Bronchial epithelial cell (primary cell): ENCODE measurements at places on chromosomes 2 and 18.

GRCh38 chr2:61660511-61661388 lies 122.6 kb upstream of the XPO1 start:
- no peak for DNase-seq

- peak; percentile 46 for DNase-seq
Measured at GRCh38 chr2:18154259-18154658, 275.8 kb downstream of the KCNS3 start.

- DNase-seq, result no peak
Measured at GRCh38 chr18:63374540-63374939, 7.5 kb upstream of the KDSR start.

GRCh38 chr2:167052825-167053224 lies 164.5 kb downstream of the XIRP2 start:
- DNase-seq, result peak; percentile 69

GRCh38 chr2:189467160-189467559 lies 25.9 kb downstream of the WDR75 start:
- DNase-seq, result no peak

DNA sequence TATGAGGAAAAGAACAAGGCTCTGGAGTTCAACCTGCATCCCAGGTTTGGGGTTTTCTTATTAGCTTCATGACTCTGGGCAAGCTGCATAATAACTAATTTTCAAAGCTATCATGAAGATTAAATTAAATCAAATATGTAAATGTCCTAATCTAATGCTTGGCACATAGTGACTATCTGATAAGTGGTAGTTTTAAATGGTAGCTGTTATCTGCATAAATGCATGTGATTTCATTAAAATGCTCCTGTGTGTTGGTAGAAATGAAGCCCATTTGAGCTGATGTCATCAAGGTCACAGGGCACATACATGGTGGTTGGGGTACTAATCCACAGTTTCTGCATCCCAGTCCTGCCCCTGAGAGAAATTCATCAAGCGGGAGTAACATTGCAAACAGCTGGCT lies 428.8 kb downstream of the LRATD1 start:
- no peak for DNase-seq

DNA sequence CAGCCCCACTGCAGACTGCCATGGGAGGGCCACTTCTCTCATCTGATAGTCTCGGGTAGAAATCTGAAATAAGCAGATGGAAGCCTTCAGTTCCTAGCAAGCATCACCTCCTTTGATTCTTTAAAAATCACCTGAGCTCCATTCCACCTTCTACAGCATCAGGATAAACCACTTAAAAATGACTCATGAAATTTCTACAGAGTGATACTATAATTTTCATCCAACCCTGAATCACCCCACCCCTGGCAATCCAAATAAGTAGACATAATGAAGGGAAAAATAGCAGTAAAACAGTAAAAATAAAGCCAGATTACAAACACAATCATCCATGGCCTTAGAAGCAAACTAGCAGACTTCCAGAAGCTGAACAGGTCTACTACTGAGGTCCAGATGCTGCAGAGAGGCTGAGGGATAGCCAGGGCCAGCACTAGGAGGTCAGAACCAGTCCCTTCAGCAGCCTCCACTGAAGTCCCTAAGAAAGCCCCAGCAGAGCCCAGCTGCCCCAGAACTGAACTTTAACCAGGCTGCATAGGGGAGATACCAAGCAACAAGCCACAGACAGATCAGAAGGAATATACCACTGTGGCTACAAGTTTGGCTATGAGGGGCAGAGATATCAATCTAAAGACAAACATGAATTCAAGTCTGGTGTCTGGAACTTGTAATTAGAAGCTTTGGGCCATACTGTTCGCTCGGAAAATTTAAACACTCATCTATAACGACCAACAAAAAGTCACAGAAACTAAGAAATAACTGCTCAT lies 54.7 kb upstream of the RNU4ATAC start:
- DNase-seq, result peak; percentile 76

- DNase-seq, result no peak
Measured at GRCh38 chr2:30799366-30799765, 7.9 kb downstream of the CAPN13 start.

GRCh38 chr2:178008636-178009289 lies 63.8 kb downstream of the PDE11A start:
- DNase-seq, result peak; percentile 56

DNA sequence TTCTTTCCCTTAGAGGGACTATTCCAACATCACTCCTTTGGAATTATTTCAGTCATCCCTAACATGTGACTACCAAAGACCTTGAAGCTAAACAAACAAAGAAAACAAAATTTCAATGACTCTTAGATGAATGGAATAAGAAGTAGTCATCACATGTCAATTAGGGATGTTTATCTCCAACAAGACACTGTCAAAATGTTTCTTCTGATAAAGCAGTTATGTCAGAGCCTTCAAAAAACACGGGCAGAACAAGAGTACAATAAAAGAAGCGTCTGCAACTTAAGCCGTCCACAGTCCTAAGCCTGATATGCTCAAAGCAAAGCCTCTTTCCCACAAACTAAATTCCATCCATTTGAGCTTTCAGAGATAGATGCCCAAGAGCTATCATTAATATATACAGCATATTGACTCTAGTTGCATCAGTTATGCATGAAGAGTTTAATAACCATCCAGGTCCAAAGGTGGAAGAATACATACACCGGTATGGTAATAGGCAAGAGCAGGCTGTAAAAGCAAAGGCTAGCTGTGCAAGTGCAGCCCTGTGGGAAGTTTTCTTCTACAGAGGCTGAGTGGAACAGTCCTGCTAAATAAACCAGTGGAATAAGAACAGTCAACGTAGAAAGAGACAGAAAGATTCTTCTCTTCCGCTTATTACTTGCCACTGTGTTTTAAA lies 98.1 kb downstream of the ICA1L start:
- no peak for DNase-seq

- DNase-seq, result peak; percentile 71
Measured at GRCh38 chr2:38106405-38107094, 30.6 kb upstream of the CYP1B1 start.

GRCh38 chr18:62999392-62999791 lies 284.1 kb downstream of the PHLPP1 start:
- no peak for DNase-seq

GRCh38 chr2:219099329-219099728 lies 38.6 kb upstream of the IHH start:
- peak; percentile 73 for DNase-seq

GRCh38 chr18:79953971-79954651 lies 2.7 kb upstream of the SLC66A2 start:
- peak; percentile 55 for DNase-seq

- DNase-seq, result peak; percentile 60
Measured at GRCh38 chr2:180983468-180984242, 3.2 kb downstream of the UBE2E3 start.

GRCh38 chr18:13395577-13395976 lies 177.0 kb downstream of the LDLRAD4 start:
- DNase-seq, result no peak

DNA sequence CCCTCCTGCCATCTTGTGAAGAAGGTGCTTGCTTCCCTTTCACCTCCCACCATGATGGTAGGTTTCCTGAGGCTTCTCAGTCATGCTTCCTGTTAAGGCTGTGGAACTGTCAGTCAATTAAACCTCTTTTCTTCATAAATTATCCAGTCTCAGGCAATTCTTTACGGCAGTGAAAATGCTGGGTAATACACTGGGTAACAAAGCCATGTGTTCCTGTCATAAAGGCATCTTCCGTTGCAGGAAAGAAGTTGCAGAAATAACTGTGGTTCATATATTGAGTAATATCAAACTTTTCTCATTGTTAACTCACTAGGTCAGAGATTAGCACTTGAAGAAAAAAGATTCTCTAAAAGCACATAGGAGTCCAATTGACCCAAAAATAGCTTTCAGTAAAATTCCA lies 163.9 kb upstream of the HNMT start:
- no peak for DNase-seq

DNA sequence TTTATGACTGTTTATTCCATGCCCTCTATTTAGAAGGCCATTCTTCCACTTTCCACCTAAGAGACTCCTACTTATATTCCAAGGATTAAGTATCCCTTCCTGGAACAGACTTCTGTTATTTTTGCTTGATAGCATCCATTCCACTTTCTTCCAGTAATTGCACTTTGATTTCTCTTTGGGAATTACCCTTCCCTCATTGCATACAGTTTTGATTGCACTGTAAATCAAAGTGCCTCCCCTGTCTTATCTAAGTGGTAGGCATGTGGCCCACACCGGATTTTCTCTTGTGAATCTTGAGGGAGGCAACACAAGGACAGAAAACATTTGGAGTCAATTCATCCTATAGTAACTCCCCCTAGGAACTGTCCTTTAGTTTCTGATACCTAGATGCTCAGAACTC lies 120.4 kb downstream of the PDE11A start:
- no peak for DNase-seq

- DNase-seq, result peak; percentile 46
Measured at GRCh38 chr2:152062125-152063091, 36.4 kb downstream of the CACNB4 start.

- DNase-seq, result no peak
Measured at GRCh38 chr2:110852541-110853263, 120.3 kb downstream of the ACOXL start.

- peak; percentile 15 for DNase-seq
Measured at GRCh38 chr2:68344031-68344430, 21.1 kb upstream of the PLEK start.

DNA sequence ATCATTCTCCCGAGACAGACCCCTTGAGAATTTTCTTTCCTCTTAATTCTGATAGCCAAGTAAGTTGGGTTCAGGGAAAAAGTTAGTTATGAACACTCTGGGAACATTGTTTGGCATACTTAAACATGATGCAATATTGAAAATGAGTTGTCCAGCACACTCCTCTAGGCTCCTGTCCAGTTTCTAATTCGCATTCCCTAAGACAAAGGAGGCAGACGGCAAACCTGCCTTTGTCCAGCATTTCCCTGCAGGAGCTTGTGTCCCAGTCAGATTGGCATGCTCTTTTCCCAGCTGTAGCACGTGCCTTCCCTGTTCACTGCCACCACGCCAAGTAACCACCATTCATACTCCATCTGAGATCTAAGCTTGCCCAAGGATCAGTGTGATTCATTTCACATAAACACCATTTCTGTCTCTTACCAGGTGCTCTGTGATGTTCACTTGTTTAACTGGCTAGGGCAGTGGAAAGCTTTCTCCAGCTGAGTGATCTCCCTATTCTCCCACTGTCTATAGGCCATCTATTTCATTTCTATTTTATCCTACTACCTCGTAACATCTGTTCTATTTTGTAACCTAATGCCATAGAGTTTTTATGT lies 150.0 kb upstream of the EPB41L3 start:
- DNase-seq, result no peak

GRCh38 chr2:237427769-237428506 lies 14.0 kb upstream of the COL6A3 start:
- no peak for DNase-seq

GRCh38 chr18:34871435-34871834 lies 161.3 kb downstream of the DTNA start:
- DNase-seq, result no peak

DNA sequence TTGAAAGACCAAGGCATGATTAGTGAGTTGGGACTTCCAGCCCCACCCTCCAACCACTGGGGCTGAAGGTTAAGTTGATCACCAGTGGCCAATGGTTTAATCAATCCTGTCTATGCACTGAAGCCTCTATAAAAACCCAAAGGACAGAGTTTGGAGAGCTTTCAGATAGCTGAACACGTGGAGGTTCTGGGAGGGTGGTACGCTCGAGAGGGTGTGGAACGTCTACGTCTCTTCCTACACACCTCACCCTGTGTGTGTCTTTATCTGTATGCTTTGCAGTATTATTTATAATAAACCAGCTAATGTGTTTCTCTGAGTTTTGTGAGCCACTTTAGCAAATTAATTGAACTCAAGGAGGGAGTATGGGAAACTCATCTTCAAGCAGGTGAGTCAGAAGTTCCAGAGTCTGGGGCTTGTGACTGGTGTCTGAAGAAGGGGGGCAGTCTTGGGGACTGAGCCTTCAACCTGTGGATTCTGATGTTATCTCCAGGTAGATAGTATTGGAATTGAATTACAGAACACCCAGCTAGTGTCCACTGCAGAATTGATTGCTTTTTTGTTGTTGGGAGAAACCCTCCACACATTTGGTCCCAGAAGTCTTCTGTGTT lies 20.3 kb downstream of the ACTR3 start:
- DNase-seq, result peak; percentile 15

- DNase-seq, result no peak
Measured at GRCh38 chr2:4973973-4974372, 718.2 kb upstream of the SOX11 start.

GRCh38 chr2:133489146-133489545 lies 79.1 kb downstream of the NCKAP5 start:
- DNase-seq, result no peak
